ENCODE measurements at places on chromosomes 12 and 14. TPM values are rescaled to one million over a fixed set of nuclear protein-coding genes. Genes with fewer than 3 reads are reported as not detected.

The ABHD12B gene
- polyA plus RNA-seq: 0.33 TPM

The ALDH2 gene
- 92.6 TPM for polyA plus RNA-seq

The PCED1B gene
- 3.7 TPM for polyA plus RNA-seq

DNA sequence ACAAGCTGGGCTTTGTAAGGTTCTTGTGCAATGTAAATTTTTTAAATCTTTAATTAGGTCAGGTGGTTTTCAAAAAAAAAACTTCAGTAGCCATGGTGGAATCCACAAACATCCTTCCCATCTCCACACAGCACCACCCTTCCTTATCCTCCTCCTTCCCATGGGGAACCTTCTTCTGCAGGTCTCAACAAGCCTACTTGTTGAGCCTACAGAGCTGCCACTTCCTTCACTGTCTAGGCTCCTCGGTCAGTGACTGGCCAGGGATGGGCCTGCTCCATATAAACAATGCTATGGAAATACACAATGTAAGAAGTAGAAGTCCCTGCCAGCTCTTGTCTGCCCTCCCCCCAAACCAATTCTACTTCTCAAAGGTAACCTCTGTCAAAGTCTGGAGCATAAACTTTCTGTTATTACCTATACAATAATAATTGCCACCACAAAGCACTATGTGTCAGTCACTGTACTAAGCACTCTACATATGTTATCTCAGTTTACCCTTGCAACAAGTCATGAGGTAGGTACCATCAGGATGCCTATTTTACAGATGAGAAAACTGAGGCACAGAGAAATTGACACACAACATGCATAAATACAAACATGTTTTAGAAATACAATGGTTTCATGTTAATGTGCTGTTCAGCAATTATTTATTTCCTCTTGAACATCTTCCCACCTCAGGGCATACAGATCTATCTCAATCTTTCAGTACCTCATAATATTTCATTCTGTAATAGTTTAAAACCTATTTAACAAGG lies 17.4 kb downstream of the LIMA1 start:
- DNase-seq: no peak

GRCh38 chr12:39883411-39883810 lies 222.5 kb downstream of the SLC2A13 start:
- DNase-seq: no peak

DNA sequence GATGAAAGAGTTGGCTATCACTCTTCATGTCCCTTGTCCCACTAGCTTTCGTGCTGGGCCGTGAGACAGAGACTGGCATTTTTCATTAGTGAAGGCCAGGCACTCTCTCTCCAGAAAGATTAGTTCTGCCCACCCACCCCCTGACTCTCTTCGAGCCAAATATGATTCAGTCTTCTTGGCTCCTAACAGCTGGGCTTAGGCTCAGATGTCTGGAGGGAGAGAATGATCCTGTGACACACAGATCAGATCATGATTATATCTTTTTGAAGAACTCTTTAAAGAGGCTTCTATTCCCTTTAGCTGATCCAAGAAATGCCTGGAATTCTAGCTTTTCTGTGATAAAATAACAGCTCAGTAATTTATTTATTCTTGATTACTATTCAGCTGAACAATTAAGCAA lies 5.2 kb upstream of the GNG2 start:
- DNase-seq: no peak

GRCh38 chr14:101590062-101590461 lies 28.8 kb downstream of the DIO3 start:
- no peak for DNase-seq

- no peak for DNase-seq
These were observed 167.9 kb downstream of the FSCB start for GRCh38 chr14:44339231-44339630.

GRCh38 chr12:86663173-86663572 lies 407.0 kb upstream of the MGAT4C start:
- no peak for DNase-seq

DNA sequence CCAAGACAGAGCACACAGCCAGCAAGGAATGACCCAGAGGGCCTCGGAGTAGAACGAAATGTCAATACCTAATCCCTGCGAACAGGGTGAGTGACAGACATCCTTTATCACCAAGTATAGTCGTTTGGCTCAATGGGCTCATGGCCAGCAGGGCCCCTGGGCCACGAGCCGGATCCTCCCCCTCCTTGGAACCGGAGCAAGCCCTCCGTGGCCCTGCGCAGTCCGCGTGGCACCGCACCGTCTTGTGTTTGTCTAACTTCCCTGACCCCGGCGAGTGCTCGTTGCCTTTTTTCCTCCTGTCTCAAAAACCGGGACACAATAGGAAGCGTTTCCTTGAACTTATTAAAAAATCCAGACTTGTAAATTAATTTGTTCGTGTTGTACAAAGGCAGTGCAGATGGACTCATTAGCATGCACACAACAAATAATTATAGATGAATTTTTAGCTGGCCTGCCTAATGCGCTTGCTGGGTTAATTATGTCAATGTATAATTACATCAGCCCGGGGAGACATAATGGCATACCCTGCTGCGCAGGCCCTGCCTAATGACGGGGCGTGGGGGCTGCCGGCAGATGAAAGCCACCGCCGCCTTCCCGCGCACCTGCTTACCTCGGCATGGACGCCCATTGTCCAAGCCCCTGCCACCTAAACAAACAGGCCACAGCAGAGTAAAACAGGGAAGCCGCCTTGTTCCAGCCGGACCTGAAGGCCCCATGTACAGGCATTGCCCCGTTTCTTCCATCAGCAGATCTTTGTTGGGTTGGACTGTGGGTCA lies 81.6 kb downstream of the PHETA1 start:
- no peak for DNase-seq

DNA sequence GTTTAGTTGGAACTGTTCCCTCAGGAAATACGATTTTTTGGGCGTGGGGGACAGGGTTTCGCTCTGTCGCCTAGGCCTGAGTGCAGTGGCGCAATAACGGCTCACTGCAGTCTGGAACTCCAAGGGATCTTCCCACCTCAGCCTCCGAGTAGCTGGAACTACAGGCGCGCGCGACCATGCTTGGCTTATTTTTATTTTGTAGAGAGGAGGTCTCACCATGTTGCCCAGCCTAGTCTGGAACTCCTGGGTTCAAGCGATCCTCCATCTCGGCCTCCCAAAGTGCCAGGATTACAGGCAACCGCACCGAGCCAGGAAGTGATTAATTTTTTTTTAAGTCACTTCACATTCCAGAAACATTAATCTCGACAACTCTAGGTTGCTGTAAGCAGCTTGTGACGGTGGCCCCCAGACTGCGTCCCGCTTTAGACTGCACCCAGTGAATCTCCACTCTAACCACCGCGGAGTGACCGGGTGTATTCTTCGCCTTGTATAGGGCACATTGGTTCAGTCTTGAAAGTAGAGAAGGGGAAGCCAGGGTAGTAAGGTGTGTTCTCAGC lies 830 bp upstream of the MIS18BP1 start:
- DNase-seq: no peak
